ENCODE measurements at places on chromosomes 3 and 15. TPM values are rescaled to one million over a fixed set of nuclear protein-coding genes. Genes with fewer than 3 reads are reported as not detected.

The PLSCR2 gene
- polyA plus RNA-seq: not detected

The KY gene
- 1.1 TPM for polyA plus RNA-seq

The ANKUB1 gene
- not detected for polyA plus RNA-seq

The GOLGA8Q gene
- polyA plus RNA-seq: 0.21 TPM

The SLC28A2 gene
- not detected for polyA plus RNA-seq

The FHIT gene
- polyA plus RNA-seq: 0.98 TPM

The GOLGA6D gene
- 0.10 TPM for polyA plus RNA-seq

GRCh38 chr15:95261546-95261945 lies 1030.2 kb downstream of the MCTP2 start:
- DNase-seq: no peak

GRCh38 chr15:94168250-94168649 lies 63.1 kb upstream of the MCTP2 start:
- no peak for DNase-seq

DNA sequence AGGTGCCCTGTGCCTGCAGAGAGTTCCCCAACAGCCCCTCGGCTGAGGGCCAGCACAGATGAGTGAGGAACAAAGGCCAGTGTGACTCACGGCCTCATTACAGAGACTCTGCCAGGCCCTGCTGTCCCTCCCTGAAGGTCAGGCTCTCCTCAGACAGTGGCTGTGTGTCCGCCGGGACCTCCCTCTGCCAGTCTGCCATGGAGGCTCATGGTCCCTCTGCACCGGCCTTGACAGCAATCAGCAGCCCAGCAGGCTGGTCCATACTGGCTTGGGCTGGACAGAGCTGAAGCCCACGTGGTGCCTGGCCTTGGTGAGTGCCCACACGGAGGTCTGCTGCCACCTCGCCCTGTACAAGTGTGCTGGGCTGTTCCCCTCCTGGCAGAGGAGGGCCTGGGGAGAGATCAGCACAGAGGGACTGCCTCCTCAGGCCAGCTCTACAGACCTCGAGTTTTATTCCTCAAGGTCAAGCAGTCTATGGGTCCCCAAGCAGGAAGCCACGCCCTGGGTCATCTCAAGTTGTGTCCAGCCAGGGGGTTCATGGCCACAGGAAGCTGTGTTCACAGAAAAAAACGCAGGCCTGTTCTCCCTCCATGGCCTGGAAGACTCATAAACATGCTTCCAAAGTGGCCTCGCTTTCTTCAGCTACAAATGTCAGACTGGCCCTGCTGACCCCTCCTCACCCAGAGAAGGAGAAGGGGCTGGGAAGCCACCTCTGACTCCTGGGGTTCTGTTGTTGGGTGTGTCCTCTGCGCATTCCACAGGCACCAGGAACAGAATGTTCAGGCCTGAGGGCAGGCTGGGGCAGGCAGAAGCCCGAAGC lies 27.0 kb downstream of the SLC41A3 start:
- peak; percentile 77 for DNase-seq

- DNase-seq: no peak
Measured at GRCh38 chr3:165156757-165157420, 39.3 kb downstream of the SLITRK3 start.

DNA sequence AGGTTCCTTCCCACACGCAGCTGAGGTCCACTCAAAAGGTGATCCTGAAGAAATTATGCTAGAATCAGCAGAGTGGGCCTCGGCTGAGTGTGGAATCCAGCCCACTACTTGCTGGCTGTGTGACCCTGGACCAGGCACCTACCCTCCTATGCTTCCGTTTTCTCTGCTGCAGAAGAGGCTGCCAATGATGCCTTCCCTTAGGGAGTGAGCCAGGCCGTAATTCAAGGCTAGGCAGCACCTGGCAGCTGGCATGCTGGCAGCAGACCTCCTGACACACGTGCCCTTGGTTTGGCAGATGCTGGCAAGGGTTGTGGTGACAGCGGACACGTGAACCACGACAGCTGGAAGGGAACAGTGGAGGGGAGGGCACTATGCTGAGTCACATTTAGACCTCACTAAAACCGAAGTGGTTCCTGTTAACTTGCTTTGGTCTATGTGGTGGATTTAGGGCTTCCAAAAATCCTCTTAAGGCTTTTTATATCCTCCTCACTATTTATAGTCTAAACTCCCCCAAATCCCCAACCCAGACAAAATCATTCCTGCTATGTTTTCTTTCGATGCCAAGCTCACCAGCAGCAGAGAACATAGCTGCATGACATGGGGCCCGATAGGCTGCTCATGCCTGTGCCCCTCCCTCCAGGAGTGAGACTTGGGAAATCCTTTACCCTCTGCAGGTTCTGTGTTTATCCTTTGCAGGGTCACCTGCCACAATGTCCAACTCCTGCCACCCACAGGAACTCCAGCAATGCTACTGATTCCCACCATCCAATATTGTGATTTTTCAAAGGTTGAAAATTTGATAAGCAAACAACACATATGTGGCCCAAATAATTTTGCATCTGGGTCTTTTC lies 10.6 kb upstream of the PCSK6 start:
- peak; percentile 86 for DNase-seq

GRCh38 chr3:171333784-171334464 lies 126.3 kb downstream of the TNIK start:
- DNase-seq: no peak

- no peak for DNase-seq
Measured at GRCh38 chr3:11542551-11542950, 101.2 kb downstream of the VGLL4 start.

- no peak for DNase-seq
Measured at GRCh38 chr3:10206166-10206511, 41.4 kb downstream of the IRAK2 start.

GRCh38 chr3:167918686-167919085 lies 177.0 kb downstream of the GOLIM4 start:
- DNase-seq: no peak

- DNase-seq: no peak
Measured at GRCh38 chr3:161275919-161276318, 54.8 kb downstream of the NMD3 start.

GRCh38 chr3:10142707-10143560 lies 1.4 kb downstream of the VHL start:
- DNase-seq: no peak

DNA sequence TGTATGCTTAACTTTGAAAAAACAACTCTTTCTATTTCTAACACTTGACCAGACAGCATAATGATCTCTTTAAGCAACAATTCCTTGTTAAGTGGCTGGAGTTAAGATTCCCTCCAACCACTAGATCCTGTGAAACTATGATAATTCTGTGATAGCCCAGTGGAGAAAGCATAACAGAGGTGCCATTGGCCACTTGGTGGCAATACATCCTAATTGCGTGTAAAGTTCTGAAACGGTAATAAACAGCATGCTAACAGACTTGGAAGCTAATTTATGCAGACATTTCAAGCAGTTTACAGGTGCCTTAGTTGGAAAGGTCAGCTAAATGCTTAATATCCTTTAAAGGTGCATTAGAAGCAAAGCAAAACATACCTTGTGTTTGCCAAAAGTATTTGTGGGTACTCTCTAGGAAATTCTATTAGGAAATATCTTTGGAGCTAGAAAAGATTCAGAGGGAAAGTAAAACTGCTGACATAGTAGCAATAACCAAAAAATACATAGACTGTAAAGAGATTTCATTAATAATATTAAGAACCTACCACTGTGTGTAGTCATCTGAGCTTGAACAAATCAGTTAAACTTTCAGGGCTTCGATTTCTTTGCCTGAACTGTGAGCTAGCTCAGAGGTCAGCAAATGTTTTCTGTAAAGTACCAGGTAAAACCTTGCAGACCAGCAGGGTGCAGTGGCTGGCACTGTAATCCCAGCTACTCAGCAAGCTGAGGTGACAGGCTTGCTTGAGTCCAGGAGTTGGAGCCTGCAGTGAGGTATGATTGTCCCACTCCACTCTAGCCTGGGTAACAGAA lies 19.0 kb upstream of the CSTA start:
- DNase-seq: no peak

- no peak for DNase-seq
Measured at GRCh38 chr3:126845920-126846715, 136.8 kb upstream of the PLXNA1 start.
